ENCODE measurements at places on chromosomes 5 and 9.
A peak's percentile ranks its signal among the peaks of the same experiment; 100 is the strongest.

DNA sequence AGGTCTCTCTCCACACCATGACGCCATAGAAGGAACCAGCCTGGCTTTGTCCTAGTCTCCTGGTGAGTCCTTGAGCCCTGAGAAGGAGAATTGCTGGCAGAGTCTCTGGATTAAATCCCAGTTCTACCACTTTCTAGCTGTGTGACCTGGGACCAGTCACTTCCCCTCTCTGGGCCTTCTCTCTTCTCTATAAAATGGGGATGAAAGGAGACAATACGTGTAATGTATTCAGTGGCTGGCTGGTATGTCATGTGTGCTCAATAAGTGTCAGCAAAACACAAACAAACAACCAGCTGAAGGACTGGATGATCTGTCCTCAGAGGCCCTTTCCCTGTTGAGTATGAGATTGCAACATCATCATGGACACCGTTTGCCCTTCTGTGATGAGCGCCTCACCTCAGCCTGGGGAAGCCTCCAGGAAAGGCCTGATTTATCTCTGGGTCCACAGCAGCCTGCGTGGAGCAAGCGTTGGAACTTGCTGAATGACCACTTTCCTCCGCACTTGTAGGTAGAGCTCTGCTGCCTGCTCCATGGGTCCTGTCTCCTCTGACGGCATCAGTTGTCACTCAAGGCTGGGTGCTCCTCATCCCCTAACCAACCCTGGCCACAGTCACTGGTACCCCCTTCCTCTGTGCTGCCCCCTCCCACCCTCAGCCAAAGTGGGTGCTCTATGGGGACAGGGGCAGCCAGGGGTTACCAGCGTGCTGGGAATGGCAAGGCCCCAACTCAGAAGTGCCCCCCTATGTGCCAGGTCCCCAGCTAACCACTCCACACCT is 3.6 kb upstream of the NR5A1 start:
- DNase-seq, result no peak

- no peak for DNase-seq
Observed at GRCh38 chr9:104740621-104741020, 6.9 kb upstream of the NIPSNAP3A start.

DNA sequence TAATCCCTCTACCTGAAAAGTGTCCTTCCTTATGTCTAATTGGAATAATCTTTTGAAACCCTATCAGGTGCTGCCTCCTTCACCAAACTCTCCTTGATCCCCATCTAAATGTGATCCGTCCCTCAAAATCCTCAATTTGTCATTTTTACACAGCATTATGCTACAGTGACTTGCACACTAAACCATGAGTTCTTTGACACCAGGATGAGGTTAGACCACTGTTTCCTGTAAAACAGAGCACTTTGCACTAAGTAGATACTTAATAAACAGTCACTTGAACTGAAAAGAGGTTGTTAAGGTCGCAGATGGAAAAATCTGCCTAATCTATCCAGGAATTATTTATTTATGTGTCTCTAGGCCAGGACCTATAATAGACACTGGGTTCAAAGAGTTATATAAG is 44.2 kb upstream of the TLX3 start:
- DNase-seq, result no peak

DNA sequence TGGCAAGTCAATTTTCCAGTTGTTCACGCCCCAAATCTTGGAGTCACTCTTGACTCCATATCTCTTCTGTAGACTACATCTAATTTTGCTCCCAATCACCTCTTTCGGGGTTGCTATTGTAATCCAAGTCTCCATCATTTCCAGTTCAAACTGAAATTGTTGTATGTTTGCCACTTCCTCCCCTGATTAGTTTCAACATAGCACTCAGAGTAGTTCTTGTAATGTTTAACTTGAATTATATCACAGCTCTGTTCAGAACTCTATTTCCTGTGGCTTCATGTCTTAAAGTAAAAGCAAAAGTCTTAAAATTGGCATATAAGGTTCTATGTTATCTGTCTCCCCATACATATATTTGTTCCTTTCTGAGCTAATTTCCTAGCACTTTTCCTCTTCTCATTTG is 348.5 kb upstream of the RIOK2 start:
- no peak for DNase-seq

GRCh38 chr5:40165789-40166728 is 513.7 kb upstream of the PTGER4 start:
- no peak for DNase-seq

DNA sequence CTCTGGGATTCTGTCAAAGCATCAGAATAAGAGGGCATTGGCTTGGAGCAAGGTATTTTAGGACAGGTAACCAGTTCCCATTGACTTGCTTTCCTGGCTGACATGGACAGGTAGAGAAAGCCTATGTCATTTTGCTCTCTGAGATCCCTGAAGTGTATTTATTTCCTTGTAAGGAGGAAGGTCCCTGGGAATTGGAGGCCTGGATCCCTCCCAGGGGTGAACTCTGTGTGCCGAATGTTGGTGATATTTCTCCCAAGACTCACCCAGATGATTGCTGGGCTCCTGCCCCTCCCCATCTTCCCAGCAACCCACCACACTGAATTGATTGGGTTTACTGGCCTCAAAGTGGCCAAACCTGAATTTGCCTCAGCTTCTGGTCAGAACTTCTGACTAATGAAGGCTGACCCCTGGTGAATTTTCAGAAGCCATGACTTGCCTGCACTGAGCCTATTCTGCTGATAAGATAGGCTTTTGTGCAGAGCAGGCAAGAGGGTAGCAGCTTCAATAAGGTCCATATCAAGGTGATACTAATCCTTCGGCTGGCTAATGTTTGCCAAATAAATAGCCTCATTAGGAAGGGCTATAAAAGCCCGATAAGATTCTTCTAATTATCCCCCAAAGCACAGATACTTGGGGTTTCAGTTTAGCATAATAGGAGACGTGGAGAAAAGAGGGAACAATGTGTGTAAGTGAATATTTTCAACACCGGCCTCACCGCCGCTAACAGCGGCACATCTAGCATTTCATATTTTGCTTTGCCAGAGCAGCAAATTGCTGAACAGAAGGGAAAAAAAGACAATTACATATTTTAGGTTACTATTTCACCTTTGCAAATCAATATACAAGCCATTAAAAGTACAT is 152.9 kb upstream of the PITX1 start:
- DNase-seq, result no peak

DNA sequence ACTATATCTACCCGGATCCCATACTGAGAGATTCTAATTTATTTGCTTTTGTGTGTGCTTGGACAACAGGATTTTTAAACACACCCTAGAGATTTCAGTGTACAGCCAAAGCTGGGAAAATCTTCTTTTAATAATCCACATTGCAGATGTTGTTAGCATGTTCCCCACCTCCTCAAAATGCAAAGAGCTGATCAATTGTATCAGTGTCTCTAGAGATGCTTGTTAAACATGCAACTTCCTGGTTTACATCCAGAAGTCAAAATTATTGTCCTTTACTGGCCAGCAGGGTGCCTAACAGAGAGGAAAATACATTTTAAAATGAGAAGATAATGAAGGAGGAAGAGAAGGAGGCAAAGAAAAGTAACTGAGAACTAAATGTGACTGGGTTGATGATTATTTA is 793.3 kb downstream of the SEMA5A start:
- DNase-seq, result no peak

- DNase-seq, result no peak
Observed at GRCh38 chr9:73229543-73229942, 77.9 kb downstream of the ANXA1 start.

DNA sequence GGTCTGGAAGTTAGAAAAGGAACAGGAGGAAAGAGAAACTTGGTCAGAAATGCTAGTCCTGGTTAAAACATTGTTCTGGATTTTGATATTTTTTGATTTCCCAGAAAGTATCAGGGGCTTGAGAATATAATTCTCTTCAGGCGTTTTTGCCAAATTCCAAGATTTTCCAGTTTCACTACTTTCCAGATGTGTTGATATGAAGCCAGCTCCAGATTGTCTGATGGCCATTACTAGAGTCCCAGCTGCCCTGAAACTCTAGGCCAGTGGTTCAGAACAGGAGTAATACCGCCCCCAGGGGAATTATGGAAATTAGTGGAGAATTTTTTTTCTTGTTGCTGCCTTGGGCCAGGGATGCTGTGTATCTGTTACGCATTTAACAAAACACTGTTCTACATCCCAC is 88.6 kb downstream of the KCNN2 start:
- no peak for DNase-seq

- peak; percentile 62 for DNase-seq
Observed at GRCh38 chr5:148849461-148849860, 23.1 kb downstream of the ADRB2 start.

DNA sequence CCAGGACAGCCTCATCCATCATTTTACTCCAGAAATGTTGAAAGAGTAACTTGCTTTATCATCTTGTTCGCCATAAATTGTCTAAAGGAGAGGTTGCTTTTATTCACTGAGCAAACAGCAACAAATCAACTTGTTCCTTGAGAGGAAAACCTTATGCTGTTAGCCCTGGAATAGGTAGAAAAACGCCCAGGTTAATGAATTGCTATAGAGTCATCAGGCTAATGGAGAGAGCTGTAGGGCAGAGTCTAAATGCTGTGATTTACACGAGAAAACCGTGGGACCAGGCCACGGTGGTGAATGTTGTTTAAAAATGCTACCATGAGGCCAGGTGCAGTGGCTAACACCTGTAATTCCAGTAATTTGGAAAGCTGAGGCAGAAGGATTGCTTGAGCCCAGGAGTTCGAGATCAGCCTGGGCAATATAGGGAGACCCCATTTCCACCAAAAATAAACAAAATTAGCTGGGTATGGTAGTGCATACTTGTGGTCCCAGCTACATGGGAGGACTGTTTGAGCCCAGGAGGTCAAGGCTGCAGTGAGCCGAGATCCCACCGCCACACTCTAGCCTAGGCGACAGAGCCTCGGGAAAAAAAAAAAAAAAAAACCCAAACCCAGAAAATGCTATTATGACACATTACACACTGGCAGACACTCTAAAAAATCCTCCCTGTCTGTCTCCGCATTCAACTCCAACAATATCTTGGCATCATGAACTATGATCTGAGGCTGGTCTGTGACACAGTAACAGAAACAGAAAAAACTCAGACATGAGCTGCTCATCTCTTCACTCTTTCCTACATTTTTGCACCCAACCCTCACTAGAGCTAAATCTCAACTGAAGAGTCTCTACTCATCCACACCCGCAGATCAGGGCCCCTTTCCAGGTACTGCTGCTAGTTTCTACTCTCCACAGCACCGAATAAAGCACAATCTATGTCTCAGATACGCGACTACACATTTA is 118.6 kb upstream of the RETREG1 start:
- DNase-seq, result no peak

DNA sequence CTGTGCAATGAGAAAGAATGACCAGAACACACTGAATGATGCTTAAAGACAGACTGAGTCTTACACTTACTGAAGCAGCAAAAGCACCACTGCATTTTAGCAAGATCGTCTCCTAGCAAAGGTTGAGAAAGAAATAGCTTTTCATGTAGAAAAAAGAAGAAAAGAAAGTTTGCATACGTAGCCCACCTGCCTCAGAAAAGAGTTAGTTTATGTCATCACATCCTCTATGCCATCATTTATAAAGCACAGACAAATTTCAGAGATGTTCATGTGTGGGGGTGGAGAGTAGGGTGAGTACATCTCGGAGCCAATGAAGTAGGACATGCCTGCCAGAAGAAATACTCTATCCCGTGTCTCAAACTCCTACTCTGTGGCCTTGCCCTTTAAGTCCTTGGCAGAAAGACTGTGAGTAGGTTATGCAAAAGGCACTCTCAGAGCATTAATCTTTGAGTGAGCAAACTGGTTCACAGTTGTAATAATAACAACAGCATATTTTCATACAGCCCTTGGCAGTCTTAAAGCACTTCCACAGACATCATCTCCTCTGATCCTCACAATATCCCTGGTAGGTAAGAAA is 22.4 kb downstream of the NRG2 start:
- DNase-seq, result no peak

GRCh38 chr9:38422555-38423260 is 1.5 kb downstream of the IGFBPL1 start:
- no peak for DNase-seq

DNA sequence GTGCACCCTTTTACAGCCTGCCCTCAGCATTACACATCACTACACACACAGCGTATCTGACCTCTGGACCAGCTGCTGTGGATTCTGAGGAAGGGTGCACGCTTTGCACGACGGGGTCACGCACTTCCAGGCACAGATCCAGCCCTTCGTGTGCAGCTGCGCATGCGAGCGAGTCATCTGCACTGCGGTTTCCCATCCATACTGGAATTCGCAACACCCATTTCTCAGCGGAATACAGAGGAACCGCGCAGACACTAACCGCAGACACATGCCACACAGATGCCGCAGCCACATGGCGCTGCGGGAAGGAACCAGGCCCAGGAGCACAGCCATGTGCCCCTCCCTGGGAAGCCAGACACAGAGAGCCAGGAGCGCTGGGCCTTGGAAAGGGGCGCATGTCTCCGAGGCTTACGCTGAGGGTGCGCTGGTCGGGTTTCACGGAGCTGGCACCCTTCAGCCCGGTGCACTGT is 43.5 kb downstream of the PNPLA7 start:
- DNase-seq, result no peak

DNA sequence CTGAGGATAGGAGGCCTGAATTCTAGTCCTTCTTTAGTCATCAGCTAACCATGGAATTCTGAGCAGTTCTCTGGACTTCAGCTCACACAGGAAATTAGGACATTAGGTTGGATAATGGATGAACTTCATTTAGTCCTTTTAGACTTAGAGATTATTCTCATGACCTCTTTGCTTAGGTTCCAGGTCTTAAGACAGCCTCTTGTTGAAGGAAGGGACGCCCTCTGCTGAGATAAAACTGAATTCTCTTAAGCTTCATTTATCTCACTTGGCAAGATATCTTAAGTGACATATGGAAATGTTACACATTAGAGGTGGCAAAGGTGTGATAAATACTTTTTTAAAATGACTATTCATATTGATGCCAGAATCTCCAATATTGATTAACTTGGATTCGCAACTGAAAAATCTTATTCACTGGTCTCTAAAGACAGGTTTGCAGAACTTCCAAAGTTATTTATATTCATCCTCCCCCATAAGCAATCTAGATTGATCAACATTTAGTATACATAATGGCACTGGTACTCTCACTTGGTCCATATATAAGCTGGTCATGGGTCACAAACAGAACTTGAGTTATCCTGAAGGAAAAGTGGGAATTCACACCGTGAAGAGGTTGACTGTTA is 16.9 kb upstream of the ZNF366 start:
- DNase-seq, result no peak

GRCh38 chr5:72625332-72625731 is 118.1 kb upstream of the ZNF366 start:
- DNase-seq, result no peak

DNA sequence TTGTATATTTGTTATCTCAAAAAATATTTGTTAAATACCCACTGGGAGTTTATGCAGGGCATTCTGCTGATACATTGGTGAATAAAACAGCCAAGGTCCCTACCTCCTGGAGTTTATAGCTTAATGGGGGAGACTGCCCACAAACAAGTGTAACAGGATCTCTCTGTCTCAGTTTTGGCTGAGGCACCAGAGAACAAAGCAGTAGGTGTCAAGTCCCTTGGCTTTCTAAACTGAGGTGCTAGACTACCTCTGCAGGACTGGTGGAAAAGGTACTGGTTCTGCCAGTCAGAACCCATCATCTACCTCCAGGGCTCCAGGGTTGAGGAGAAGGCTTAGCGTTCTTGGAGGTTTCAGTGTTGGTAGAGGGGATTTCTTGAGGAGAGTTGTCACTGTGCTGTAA is 188.4 kb upstream of the ELL2 start:
- no peak for DNase-seq
